HepG2 (cell line): ENCODE measurements at places on chromosomes 6 and 20. TPM values are rescaled to one million over a fixed set of nuclear protein-coding genes. Genes with fewer than 3 reads are reported as not detected.

Gene HLA-DQA1
- not detected in 2 replicates for total RNA-seq

Gene KCNG1
- not detected in 2 replicates for total RNA-seq

Gene CNBD2
- total RNA-seq, result 12.4 and 13.8 TPM in 2 replicates

Gene FAM83D
- total RNA-seq, result 64.0 and 76.5 TPM in 2 replicates

Gene SALL4
- 0.17 and 0.33 TPM in 2 replicates for total RNA-seq

Gene RWDD2A
- total RNA-seq, result 5.3 and 6.9 TPM in 2 replicates

Gene KCNB1
- total RNA-seq, result 0.02 TPM in 1 of 2 replicates, not detected in the other

Gene HLA-DOB
- not detected in 2 replicates for total RNA-seq

Gene CAP2
- total RNA-seq, result 7.9 and 8.8 TPM in 2 replicates

Gene OR2H1
- not detected in 2 replicates for total RNA-seq

Gene LRRC73
- 0.11 and 0.17 TPM in 2 replicates for total RNA-seq

Gene SOBP
- 5.0 and 6.9 TPM in 2 replicates for total RNA-seq

Gene KCNQ2
- not detected in 2 replicates for total RNA-seq

Gene JPH2
- total RNA-seq, result not detected in 2 replicates

GRCh38 chr6:108556866-108557493 is 3.7 kb upstream of the FOXO3 start:
- no peak for DNase-seq

GRCh38 chr6:116902634-116903033 is 25.6 kb downstream of the RFX6 start:
- DNase-seq, result no peak

- DNase-seq, result peak; percentile 90
Observed at GRCh38 chr6:110703906-110704594, 111.2 kb downstream of the CDK19 start.

GRCh38 chr6:1842334-1842733 is 232.6 kb downstream of the FOXC1 start:
- no peak for DNase-seq

DNA sequence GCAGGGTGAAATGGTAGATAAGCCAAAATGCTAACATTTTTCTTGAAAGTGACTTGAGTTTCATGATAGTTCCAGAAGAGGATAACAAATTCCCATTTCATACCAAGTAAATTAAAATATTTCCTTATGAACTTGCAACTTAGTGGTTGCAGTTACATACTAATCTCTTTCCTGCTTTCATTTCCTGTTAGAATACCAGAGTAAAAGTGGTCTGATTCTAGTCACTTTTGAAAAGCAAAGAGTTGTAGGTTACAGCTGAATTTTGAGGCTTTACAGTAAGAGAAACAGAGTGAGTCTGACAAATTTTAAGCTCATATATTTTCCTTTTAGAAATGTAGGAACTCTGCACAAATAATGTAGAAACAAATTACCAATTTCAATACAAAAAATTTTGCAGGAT is 117.4 kb downstream of the ZFAND3 start:
- DNase-seq, result no peak

- DNase-seq, result no peak
Observed at GRCh38 chr6:45915780-45916468, 99.7 kb downstream of the CLIC5 start.

- no peak for DNase-seq
Observed at GRCh38 chr6:48641544-48641943, 530.5 kb upstream of the PTCHD4 start.

DNA sequence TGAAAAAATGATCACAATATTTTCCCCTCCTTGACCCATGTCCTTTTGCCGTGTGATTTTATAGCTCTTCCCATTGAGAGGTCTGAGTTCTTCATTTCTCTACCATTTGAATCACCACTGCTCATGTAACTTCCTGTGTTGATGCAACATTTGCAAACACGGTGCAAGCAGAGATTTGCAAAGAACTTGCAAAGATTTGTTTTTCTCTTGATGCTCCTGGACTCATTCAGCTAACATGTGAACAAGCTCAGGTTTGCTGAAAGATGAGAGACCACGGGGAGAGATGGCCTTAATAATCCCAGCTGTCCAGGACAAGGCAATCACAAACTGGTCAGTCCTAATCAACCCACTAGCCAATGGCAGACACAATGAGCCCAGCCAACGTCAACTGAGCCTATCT is 8.6 kb downstream of the VNN2 start:
- DNase-seq, result no peak

DNA sequence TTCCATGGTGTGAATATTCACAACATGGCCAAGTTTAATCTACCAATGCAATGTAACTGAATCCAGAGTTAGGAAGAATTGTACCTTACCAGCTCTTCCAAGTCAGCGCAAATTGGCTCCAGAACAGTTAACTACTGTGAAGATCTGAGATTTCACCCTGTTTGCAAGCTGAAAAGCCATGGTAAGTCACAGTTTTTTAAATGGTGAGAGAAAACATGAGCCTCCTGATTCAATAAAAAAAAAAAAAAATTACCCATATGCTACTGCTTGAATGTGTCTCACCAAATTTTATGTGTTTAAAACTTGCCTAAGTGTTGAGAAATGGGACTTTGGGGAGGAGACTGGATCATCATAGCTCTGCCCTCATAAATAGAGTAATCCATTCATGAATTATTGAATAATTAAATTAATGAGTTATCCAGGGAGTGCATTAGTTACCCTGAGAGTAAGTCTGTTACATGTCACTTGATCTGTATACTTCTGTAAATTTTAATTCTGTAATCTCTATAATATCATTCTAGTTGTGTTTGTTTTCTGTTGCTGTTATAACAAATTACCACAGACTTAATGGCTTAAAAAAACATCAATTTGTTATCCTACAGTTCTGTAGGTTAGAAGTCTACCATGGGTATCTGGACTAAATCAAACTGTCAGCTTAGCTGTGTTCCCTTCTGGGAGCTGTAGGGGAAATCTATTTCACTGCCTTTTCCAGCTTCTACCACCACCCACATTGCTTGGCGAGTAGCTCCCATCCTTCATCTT is 1355.9 kb downstream of the GRIK2 start:
- DNase-seq, result no peak

DNA sequence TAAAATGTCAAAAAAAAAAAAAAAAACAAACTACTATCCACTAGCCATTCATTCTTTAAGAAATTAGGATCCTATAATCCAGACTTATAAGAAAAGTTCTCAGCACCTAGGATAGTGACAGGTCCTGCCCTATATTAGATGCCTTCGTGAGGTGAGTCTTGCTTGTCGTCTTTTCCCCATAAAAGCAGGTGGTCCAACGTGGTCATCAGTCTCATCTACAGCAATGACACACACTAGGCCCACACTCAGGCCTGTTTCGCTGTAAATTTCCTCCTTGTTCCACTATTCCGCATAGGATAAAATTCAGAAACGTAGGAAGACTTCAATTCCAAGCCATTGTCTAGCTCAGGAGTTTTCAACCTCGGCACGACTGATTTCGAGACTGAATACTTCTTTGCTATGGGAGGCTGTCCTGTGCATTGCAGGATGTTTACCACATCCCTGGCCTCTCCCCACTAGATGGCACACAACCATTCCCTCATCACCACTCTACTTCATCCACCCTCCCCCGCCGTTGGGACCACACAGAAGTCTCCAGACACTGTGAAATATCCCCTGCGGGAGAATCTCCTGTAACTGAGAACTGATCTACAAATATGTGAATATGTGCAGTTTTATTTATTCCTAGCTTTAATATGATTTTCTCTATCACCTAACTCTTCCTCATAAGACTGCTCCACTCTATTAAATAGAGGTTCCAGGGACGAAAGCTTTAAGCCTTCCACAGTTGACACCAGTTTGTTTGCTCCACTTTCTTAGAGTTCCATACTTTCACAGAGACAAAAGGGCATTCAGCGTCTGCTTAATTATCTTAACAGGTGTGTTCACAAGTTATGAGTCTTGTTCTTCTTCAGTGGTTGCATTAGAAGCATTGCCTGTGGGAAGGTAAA is 346.3 kb downstream of the BMP2 start:
- DNase-seq, result peak; percentile 49

DNA sequence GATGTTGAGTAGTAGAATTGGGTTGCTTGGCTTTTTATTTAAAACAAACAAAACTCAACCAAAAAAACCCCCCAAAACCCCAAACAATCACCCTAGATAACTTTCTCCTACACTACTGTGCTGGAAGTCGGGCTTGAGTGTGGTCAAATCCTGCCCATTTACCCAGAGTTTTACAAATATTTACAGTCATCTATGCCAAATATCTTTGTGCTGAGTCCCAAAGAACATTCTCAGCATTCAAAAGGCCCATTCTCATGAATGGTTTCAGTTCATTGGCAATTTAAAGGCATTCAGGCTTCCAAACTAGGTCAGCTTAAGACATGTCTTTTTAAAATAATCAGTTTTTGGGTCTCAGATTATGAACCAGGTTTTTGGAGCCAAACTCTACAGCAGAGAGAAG is 1.8 kb downstream of the RNF144B start:
- peak; percentile 82 for DNase-seq

- DNase-seq, result no peak
Observed at GRCh38 chr6:22467645-22468044, 101.7 kb upstream of the HDGFL1 start.

GRCh38 chr6:10552270-10552810 is 31.2 kb downstream of the GCNT2 start:
- DNase-seq, result no peak

DNA sequence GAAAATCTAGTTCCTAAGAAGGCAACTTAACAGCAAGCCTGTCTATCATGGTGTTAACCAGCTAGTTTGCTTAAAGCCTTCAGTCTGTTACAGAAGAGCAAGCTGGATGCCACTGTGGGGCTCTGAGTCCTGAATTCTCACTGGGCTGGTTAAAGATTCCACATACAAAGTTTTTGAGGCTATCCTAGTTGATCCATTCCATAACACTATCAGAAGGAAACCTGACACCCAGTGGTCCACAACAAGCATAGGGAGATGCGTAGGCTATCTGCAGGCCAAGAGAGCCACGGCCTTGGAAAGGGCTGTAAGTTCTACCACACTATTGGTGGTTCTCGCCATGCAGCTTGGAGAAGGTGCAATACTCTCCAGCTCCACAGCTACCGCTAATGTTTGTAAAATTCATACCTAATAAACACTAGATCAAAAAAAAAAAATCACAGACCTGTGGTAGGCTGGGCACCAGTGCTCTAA is 420 bp upstream of the MCCD1 start:
- DNase-seq, result peak; percentile 54

DNA sequence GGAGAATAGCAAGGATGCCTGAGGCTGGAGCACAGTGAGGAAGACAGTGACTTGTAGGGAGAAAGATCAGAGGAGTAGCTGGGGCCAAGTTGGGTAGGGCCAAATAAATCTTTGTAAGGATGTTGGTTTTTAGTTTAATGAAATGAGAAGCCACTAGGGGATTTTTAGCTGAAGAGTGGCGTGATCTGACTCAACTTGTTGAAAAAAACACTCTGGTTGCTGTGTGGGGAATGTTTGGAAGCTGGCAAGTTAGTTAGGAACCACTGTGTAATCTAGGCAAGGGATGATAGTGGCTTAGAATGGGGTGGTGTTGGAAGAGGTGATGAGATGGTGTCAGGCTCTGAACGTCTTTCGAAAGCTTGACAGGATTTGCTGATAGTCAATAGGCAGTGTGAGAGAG is 176.1 kb upstream of the HDDC2 start:
- no peak for DNase-seq

DNA sequence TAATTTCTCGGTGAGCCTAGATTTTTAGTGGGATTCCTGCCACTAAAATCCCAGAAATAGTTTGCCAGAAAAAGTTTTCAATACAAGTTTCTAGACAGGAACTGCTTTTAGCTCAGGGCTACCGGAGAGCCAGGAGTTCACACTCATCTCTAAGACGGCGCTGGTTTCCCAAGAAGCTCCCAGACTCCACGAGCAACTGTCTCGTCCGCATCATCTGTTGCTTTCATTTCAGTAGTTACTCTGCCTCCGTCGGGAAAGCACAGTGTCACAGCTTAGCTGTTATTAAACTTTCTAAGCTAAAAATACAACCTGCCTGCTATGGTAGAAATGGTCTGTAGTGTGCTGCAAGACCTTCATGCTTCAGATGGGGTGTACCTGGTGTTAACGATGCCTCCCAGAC is 197.3 kb upstream of the SNX9 start:
- DNase-seq, result no peak

DNA sequence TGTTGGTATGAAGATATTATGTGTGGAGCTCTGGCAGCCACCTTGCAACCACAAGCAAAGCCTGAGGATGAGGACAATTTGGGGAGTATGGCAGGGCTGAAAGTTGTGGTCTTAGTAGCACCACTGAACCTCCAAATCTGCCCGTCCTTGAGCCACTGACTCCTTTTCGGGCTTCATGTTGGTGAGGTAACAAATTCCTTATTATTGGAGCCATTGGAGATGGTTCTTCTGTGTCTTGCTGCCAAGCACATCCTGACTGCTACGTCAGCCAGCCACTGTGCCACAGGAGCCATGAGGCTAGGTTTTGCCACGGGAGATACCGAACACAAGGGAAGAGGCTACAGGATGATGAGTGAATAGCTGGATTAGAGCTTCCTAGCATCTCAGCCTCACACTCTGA is 201.6 kb downstream of the BMP7 start:
- no peak for DNase-seq

- DNase-seq, result no peak
Observed at GRCh38 chr20:38441916-38442315, 6.8 kb upstream of the SNHG17 start.

- DNase-seq, result no peak
Observed at GRCh38 chr20:49381558-49382493, 100.6 kb downstream of the KCNB1 start.

DNA sequence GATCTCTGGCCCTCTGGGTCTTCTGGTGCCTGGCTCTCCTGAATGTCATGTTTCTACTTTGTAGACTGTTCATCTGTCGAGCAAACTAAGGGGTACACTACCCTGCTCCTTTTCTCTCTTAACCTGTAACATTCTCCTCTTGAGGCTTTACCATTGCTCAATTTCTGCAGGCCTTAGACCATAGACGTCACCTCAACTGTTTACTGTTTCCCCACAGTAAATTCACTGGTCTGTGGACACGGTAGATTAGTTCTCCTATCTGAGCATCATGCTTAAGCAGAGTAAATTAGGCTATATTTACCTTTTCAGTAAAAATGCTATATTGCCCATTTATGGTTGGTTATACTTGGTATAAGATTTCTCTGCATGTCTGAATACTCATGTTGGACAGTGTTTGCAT is 40.5 kb downstream of the MCM8 start:
- DNase-seq, result no peak
